ENCODE measurements at places on chromosomes 3 and 15.

DNA sequence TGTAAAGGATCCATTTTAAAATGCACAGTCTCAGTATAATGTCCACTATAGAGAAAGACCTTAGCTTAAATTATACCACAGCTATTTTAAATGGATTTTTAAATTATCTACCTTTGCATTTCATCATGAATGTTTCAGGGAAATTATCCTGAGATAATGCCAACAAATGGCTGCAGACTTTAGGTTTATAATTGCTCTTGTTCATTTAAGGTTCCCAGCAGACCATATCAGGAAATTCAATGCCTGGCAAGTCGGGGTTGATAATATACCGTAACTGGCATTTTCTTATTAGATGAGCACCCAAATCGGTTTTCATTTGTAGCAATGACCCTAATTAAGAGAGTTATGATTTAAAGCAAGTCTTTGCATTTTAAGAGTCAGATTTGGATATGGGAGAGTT lies 227.1 kb upstream of the ARRDC4 start:
- DNase-seq = no peak

DNA sequence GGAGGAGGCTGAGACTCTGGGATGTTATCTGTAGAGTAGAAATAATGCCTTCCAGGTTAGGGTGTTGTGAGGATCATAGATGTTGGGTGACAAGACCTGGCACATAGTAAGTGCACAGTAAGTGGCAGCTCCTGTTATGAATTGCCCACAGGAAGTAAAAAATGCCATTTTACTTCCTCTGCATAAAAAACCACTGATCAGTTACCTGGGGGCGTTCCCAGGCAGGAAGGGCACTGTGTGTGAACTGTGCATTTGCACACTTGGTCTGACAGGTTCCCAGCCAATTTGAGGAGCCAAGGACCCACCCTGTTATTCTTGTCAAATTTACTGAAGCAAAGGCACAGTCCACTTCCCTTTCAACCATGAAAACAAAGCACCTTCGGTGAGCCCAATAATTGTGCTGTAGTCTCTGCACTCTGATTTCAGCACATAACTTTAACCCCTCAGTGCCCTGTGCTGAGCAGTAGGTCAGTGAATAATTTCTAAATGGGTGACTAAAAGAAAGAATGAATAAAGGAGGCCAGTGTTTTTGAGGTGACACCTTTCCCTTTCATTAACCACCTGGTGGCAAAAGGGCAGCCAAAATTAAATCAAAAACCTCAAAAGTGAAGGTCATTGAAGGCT lies 85.8 kb upstream of the ARHGEF3 start:
- no peak for DNase-seq

- no peak for DNase-seq
These were observed 137.6 kb upstream of the CMC1 start for GRCh38 chr3:28103861-28104260.

GRCh38 chr3:169215461-169216352 lies 447.8 kb downstream of the MECOM start:
- DNase-seq = no peak

- no peak for DNase-seq
These were observed 162.5 kb upstream of the BFSP2 start for GRCh38 chr3:133237380-133237779.

DNA sequence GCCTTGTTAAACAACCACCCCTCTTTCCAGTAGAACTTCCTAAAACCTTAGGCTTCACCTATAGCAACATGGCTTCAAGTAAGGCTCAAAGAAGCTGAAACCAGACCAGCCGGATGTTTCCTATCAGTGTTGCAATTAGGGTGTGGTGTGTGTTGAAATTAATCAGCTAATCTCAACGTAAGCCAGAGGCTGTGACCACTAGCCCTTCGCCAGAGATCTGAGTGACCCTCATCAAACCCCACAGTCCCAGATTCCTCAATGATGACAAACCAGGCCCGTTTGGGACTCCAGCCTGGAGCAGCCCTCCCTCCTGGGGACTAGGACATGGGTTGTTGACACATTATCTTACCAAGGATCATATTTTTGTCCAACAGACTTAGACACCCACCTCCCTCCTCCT lies 27.3 kb downstream of the CYP11A1 start:
- peak; percentile 8 for DNase-seq

DNA sequence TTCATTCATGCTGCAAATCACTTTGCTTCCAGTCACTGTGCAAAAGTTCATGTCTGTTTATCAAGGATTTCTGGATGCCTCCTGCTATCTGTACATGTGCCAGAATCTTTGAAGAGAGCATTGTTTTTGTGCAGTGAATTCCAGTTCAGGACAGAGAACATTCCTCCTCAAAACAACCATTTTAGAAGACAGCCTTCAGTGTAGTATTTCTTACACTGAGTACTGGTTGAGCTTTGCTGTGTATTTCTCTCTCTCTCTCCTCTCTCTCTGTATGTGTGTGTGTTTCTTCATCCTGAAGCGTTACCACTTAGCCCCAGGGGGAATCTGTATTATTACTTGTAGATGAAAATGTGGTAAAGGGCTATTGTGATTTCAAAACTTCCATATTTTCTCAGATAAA lies 123.8 kb upstream of the CHL1 start:
- no peak for DNase-seq

- DNase-seq = peak; percentile 71
These were observed 52.3 kb upstream of the ADAMTS9 start for GRCh38 chr3:64739971-64740631.

GRCh38 chr15:62821384-62822131 lies 221.0 kb upstream of the TPM1 start:
- no peak for DNase-seq

DNA sequence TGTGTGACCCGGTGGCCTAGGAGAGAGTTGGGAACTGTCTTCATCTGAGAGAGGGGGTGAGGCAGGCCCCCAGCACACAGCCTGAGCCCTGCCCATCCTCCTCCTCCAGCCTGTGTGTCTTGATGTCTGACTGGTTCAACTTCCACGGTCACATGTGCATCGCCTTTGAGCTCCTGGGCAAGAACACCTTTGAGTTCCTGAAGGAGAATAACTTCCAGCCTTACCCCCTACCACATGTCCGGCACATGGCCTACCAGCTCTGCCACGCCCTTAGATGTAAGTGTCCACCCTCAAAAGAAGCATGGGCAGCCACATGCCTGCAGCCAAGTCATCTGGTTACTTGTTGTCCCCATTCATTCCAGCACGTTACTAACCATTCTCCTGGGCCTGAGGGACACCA lies 10.1 kb downstream of the CLK3 start:
- DNase-seq = no peak

All from coronary artery (tissue), 2 donors.